Anterior cingulate cortex (tissue), 58 donors: ENCODE measurements at places on chromosomes 4 and X.

DNA sequence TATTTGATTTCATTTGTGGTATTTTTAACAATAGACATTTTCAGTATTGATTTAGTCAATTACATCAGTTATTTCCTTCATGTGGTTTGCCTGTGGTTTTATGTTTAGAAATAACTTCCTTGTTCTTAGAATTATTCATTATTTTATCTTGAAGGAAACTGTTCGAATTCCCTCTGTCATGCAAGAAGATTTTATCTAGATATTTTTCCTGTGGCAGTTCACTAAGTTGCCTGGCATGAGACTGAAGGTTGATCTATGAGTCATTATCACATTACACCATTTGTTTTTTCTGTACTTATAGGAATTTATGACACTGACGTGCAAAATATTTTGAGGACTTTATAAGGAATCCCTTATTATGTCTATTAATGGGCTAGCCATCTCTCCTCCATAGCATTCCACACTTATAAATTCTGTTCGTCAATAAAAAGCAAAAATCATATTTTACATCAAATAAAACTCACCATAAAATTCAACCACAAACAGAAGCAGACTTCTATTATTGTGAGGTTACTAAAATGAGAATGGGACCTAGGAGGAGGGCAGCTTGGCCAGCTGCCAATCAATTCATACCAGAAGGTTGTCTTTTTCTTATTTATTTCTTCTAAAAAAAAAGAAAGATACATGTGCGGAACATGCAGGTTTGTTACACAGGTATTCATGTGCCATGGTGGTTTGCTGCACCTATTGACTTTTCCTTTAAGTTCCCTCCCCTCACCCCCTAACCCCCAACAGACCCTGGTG is 179.0 kb downstream of the KCNIP4 start:
- DNase-seq: no peak

- no peak for DNase-seq
These were observed 8.5 kb upstream of the USP9X start for GRCh38 chrX:41076742-41077141.

DNA sequence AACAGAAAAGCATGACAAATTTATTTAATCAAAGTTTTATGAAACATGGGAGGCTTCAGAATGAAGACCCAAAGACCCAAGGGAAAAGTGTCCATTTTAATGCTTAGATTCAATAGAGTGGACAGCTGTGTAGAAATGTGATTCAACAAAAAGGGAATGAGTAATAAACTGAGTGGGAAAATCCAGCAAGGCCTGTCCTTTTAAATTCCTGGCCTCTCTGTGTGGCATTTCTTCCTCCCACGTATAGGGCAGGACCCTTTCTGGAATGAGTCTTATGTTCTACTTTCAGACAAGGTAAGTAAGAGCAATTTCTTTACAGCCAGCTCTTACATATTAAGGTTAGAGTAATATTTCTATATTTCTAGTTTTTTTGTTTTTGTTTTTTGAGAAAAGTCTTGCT is 14.5 kb downstream of the AASDH start:
- DNase-seq: no peak

GRCh38 chr4:188091-188490 is 63.8 kb downstream of the ZNF718 start:
- no peak for DNase-seq

DNA sequence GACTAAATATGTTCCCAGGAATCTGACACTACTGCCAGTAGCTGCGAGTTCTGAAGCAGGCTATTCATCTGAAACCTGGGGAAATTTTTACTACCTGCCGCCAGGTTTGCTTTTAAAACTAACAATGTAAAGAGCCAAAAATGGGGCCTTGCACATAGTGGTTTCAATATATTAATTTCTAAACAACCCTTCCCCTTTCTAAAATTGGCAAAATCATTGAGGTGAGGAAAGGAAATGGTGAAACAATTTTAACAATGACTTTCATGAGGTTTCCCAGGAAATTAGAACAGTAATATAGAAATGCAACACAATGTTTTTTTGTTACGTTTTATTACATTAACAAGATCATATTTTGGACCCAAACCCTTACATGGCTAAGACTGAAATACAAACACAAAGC is 21.3 kb downstream of the FANCB start:
- DNase-seq: no peak

GRCh38 chrX:128728943-128729342 is 676.7 kb upstream of the ACTRT1 start:
- no peak for DNase-seq

DNA sequence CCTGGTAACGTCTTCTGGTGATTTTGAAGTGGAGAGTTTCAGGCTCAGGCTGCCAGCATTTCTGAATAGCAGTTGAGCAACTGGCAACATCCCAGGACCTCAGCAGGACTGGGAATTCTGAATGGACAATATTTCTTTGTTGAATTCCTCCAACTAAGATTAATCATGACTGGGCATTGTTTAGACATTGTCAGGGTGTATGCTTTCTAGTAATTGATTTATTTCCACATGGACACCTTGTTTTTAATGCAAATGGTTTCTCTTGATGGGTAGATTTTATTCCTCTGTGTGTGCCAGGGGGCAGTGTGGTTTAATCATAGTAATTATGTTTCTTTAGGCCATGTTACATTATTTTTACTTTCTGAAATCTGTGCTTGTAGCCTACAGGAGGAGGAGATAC is 1004.7 kb upstream of the LCORL start:
- peak; percentile 1 for DNase-seq

GRCh38 chr4:164874789-164875188 is 2.2 kb upstream of the APELA start:
- no peak for DNase-seq

DNA sequence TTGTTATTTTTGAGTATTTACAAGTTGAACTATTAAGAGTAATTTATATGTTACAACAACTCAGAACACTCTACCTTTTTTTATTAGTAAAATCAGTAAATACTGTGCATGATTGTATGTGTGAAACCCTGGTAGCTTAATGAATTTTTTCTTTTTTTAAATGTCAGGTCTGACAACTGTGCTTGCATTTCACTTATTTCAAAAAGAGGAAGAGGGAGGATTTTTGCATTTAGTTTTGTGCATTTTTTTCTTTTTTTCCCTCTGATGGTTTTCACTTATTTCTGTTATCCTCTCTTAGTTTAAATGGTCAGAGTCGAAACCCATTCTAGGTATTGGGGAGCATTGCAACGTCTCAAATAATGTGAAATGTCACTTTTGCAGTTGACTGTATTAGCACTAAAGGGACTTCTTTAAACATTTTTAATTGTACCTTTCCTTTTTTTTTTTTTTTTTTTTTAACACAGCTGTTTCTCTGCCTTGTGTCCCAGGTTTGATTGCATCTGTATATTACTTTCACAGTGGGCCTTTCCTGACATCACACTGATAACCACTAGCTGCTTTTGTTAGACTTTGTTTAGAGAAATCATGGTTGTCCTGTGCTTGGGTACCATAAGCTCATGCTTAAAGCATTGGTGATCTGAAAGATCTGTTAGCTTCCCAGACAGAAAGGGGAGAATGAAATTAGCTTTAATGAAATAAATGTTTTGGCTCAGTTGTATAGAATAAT is 28.5 kb downstream of the MOB1B start:
- no peak for DNase-seq

- no peak for DNase-seq
These were observed 77.1 kb downstream of the CNOT6L start for GRCh38 chr4:77742054-77742453.
